Activated B cell treated with CpG ODN at 0.5 μM for 24 hours (primary cell): ENCODE measurements at places on chromosomes 2 and 18. TPM values are rescaled to one million over a fixed set of nuclear protein-coding genes. Genes with fewer than 3 reads are reported as not detected.
A peak's percentile ranks its signal among the peaks of the same experiment; 100 is the strongest.

DNA sequence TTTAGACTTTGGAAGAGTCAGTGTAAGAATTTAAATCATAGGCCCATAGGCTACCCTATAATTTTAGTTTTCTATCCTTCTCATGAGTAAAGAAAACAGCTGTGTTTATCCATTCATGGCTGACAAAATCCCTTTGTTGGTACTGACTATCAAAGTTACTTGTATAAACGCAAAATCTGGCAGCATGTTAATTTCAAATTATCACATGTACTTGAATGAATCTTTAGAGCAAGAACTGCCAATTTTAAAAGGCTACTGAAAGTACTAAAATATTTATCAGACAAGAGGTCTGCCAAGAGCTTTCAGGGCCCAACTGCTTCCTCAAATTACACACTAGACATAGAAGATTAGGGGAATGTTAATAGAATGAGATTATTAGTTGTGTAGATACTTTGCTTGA is 66.6 kb downstream of the MYL12B start:
- no peak for DNase-seq

GRCh38 chr2:20666005-20666303 is 990 bp upstream of the GDF7 start:
- no peak for DNase-seq

GRCh38 chr2:29787473-29788465 is 133.6 kb downstream of the ALK start:
- DNase-seq, result no peak

- no peak for DNase-seq
Measured at GRCh38 chr2:212712466-212712865, 173.9 kb upstream of the ERBB4 start.

- DNase-seq, result no peak
Measured at GRCh38 chr2:179917272-179917671, 55.9 kb upstream of the ZNF385B start.

DNA sequence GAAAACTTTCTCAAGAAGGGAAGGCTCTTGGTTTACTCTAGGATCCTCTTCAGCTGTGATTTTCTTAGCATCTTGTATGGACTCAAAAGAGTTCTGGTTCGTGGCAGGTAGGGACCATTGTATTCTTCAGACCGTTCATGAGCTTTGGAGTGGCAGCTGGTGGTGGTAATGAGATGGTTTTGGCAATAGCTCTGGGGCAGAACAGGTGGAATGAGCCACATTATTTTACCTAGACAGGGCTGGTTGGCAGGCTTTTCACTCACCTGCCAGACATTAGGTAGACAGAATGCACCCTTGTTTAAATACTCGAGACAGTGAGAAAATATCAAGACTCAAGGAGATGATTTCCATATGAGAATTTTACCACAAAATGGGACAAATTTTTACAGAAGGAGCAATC is 26.2 kb upstream of the MGAT5 start:
- DNase-seq, result no peak

GRCh38 chr18:76374330-76375281 is 120.4 kb downstream of the ZNF516 start:
- DNase-seq, result no peak

Gene RAB17
- total RNA-seq, result not detected in 2 replicates

Gene TRIM43
- not detected in 2 replicates for total RNA-seq

GRCh38 chr2:54457323-54458023 is 1.3 kb downstream of the SPTBN1 start:
- DNase-seq, result peak; percentile 35

Gene MAP3K19
- not detected in 2 replicates for total RNA-seq

GRCh38 chr2:25651066-25651465 is 22.3 kb downstream of the DTNB start:
- DNase-seq, result no peak

Gene SFTPB
- 0.05 TPM in 1 of 2 replicates, not detected in the other for total RNA-seq

DNA sequence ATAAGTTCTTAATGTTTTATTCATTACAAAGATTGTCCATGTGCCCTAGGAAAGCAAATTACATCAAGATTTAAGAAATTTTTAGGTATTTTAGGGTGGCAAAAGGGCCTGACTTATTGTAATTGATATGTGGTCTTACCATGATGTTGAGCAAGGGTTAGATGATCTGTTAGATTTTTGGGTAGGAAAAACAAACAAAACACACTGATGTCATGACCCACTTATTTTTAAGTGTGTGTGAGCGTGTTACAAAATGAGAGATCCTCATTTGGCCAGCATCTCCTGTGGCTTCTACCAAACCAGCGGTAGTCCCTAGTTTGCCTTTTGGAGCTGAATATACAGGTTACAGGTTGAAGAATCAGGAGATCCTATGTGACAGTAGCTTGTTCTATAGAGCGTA is 89.8 kb upstream of the ITGB6 start:
- no peak for DNase-seq

Gene THADA
- total RNA-seq, result 43.2 and 51.4 TPM in 2 replicates

Gene ADAM23
- total RNA-seq, result 0.86 and 1.5 TPM in 2 replicates

- no peak for DNase-seq
Measured at GRCh38 chr2:147773479-147773878, 71.3 kb upstream of the ACVR2A start.

DNA sequence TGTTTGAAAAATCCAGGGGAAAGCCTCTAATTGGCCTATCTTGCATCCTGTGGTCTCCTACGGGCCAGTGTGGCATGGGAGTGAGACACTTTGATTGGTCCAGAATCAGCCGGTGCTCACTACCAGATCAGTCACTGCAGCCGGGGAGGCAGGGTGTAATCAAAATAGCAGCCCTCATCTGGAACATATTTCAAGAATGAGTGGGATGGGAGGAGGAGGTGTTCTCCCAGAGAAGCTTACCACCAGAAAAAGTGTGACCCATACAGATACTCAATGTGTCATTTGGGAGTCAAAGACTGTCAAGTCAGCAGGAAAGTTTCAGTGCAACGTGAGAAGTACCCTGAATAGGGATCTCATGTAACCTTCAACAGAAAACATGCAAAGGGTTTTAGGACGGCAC is 393.9 kb upstream of the SLC14A2 start:
- DNase-seq, result no peak

Gene TGFA
- total RNA-seq, result 0.31 and 0.51 TPM in 2 replicates

DNA sequence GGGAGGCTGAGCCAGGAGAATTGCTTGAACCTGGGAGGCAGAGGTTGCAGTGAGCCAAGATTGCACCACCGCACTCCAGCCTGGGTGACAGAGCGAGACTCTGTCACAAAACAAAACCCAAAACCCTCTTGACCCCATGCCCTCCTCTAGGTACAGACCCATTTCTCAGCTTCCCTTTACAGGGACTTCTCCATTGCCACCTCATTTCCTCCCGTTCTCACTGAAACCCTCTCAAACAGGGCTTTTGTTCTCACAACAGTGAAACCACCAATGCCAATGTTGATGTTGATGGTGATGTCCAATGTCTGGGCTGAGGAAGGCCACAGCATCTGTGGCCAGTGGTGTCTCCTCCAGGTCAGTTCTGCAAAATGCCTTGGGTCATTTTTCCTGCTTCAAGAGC is 69.0 kb upstream of the ZCCHC2 start:
- no peak for DNase-seq

DNA sequence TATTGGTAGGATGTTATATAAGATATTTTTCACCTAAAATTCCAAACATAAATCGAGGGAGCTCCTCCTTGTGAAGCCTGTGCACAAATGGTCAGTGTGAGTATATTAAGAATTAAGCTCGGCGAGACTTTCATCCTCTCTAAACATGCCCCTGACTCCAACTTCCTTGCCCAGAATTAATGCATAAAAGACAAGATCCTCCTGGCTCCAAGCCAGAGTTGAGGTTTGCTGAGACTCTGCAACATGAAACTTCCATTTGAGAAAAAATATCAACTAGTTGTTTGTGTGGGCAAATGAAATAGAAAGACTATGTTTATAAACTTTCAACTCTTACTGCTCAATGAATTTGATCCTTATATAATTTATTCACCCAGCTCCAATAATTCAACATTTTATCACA is 68.1 kb downstream of the CCDC178 start:
- no peak for DNase-seq

GRCh38 chr2:101064125-101064502 is 62.0 kb downstream of the RPL31 start:
- no peak for DNase-seq

DNA sequence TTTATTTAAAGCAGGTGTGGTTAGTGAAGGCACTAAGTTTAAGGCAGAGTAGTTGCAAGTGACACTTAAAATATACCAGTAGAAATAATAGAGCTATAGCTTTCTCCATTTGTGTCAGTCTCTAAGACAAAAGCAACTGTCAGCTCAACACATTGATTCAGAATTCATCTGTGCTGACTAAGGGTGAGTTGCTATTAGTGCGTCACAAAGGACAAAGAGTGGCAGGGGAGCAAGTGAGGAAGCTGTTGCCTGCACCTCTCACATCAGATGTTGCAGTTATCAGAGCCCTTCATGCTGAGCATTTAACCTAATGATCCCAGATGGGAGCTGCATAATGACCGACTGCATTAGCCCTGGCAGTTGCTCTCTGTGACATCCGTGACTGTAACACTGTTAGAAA is 138.6 kb downstream of the DTNA start:
- no peak for DNase-seq

DNA sequence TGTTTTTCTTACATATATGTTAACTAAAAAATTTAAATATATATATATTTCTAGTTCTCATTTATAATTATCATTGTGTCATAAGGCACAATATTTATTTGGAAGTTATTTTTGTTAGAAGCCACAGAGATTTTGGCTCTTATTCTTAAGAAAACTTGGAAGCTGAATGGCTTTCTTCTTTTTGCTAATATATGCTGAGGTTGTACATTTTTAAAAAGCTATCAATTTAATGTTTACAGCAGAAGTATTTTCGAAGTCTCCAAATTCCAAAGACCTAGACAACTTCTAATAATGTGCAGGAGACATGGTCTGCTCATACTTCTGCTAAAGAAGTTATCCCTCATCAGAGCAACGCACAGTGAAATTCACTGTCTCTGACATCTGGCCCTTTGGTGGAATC is 3.7 kb upstream of the PIEZO2 start:
- DNase-seq, result no peak

Gene KRTCAP3
- 6.3 and 10.0 TPM in 2 replicates for total RNA-seq

DNA sequence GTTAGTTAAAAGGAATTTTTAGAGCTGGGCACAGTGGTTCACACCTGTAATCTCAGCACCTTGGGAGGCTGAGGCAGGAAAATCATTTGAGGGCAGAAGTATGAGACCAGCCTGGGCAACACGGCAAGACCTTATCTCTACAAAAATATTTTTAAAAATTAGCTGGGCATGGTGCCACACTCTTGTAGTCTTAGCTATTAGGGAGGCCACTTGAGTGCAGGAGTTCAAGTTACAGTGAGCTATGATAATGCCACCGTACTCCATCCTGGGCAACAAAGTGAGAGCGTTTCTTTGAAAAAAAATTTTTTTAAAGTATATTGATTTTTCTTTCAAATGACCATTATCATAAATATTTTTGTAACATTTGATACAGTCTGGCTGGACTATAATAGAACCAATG is 93.6 kb upstream of the FAM117B start:
- DNase-seq, result no peak

- no peak for DNase-seq
Measured at GRCh38 chr2:195407783-195408182, 249.2 kb upstream of the SLC39A10 start.

Gene GRB14
- total RNA-seq, result 0.71 TPM in 1 of 2 replicates, not detected in the other

Gene SATB2
- 0.34 and 0.67 TPM in 2 replicates for total RNA-seq

DNA sequence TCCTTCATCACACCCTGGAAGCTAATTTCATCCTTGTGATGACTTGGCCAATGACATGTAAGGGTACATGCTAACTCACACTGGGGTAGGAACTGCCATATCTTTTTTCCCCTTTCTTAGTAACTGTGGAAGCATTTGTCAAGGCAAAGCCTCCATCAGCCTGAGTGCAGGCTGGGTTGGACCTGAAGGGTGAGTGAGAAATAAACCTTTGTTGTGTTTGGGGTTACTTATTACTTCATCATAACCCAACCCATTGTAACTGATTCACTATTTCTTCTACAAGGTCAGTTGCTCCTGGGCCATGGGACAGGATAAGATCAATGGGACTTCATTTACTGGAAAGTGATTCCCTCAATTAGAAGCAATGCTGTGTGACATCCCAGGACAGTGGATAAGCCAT is 108.4 kb downstream of the COL6A3 start:
- DNase-seq, result no peak

GRCh38 chr2:46202453-46202852 is 94.8 kb upstream of the EPAS1 start:
- DNase-seq, result no peak

DNA sequence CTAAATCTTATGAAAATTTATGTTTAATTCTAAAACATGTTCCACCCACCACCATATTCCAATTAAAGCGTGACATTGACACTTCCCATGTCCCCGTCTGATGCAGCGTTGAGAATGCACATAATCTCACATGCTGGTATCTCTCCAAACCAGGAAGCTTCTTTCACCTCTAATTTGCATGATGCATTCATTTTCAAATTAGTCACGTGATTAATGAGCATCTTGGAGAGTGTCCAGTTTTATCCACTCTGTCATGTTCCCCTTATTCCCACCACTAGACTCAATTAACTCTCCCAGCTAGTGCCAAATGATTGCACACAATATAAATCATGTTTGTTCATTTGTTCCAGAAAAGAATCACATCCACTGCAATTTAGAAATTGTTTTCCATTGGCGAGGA is 105.8 kb downstream of the RIT2 start:
- no peak for DNase-seq

DNA sequence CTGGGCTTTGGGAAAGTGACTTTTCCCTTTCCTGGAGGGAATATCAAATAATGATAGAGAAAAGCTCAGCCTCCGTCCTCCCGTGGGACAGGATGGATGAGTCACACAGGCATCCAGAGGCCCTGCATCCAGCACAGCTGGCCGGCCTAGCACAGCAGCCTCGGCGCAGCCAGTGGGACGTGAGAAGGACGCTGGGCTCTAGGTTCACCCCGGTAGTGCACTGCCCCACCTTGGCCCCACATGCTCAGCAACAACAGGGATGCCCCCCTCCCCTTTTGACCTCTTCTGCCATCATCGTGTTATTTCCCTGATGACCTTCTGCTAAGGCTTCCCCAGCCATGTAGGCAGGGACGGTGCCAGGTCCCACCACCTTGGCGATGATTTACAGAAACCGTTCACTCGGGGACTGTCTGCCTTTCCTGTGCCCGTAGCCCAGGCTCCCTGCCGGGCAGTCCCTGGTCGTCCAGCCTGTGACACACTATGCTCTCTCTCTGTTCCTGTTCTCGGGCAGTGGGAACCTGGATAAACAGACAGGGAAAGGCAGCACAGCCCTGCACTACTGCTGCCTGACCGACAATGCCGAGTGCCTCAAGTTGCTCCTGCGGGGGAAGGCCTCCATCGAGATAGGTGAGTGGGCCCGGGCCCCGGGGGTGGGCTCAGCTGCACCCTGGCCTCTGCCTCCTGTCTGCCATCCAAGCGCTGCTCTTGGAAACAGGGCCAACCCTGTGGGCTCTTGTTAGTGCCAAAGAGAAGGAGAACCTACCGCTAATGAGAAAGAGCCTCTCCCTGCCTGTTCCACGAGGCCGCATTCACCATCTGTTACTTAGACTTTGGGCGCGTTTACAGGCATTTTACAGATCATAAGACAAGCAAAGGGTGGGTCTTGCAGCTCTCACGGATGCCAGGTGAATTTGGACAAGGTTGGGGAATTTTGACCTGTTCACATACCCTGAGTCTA is 44.6 kb downstream of the ITGB1BP1 start:
- no peak for DNase-seq

Gene SLC4A3
- total RNA-seq, result not detected in 2 replicates

- DNase-seq, result no peak
Measured at GRCh38 chr2:134999521-134999920, 47.7 kb downstream of the MAP3K19 start.

Gene IL1B
- 0.53 and 0.71 TPM in 2 replicates for total RNA-seq
